ENCODE measurements at places on chromosomes 12 and 14.
A peak's percentile ranks its signal among the peaks of the same experiment; 100 is the strongest.

- no peak for DNase-seq
Measured at GRCh38 chr12:71504476-71504875, 64.9 kb downstream of the LGR5 start.

DNA sequence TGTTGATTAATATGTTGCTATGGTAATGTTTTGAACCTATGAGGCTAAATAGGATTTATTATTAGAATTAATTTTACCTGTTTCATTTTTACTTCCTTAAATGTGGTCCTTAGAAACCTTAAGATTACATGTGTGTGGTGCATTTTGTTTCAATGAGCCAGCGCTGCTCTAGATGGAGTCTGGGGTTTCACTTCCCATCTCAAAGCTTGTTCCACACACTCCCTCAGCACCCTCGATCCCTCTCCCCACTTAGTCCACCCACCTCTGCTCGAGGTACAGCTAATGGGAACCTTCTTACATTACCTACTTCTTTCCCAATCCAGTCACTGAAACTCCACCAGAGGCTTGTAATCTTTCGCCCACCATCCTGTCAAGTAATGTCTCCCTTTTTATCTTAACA, 205.2 kb downstream of the PAX9 start:
- DNase-seq = no peak

DNA sequence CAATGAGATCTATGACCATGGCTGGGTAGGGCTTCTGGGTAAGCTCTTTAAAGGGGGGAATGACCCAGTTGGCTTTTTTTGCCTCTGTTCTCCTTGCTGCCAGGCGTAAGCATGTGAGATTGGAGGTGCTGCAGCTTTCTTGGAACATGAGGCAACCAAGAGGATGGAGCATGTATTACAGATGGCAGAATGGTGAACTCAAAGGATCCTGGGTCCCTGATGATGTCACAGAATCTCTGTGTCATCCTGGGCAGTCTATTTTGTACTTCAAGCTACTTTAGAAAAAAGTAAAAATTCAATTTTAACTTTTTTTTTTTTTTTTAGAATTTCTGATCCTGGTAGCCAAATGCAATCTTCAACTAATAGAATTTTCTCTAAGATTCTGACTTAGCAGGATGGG, 8.0 kb downstream of the KRT82 start:
- DNase-seq = no peak

GRCh38 chr12:114684098-114684869, at the start of gene TBX3:
Gene TBX3, minus strand, starts transcription at chr12:114684175. Its CDS starts 975 bp downstream, at chr12:114683200.
- DNase-seq = peak; percentile 93

DNA sequence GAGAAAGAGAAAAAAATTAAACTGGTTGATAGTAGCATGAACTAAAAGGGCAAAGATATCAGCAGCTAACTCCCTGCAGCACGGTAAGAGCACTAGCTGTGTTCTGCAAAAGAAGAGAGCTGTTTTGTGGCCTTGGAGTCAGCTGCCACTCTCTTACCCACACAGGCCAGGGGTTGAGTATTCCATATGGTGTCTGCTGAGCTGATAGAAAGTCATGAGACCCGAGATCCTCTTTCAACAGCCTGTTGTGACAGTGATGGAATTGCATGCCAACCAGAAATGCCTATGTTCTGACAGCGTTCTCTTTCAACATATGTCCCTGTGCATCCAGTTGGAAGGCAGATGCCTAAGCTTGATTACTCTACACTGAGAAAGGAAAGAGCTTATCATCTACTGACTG, 39.9 kb downstream of the TMTC1 start:
- no peak for DNase-seq

GRCh38 chr14:20413744-20414082, 412 bp upstream of the TEP1 start:
- no peak for DNase-seq

GRCh38 chr14:22536853-22537338, 52.1 kb downstream of the DAD1 start:
- DNase-seq = peak; percentile 98

- DNase-seq = no peak
Measured at GRCh38 chr14:93332397-93332852, 411 bp downstream of the BTBD7 start.

GRCh38 chr14:24673534-24674203, 39.7 kb upstream of the GZMB start:
- no peak for DNase-seq

GRCh38 chr12:10160617-10161385, 11.1 kb downstream of the OLR1 start:
- no peak for DNase-seq

DNA sequence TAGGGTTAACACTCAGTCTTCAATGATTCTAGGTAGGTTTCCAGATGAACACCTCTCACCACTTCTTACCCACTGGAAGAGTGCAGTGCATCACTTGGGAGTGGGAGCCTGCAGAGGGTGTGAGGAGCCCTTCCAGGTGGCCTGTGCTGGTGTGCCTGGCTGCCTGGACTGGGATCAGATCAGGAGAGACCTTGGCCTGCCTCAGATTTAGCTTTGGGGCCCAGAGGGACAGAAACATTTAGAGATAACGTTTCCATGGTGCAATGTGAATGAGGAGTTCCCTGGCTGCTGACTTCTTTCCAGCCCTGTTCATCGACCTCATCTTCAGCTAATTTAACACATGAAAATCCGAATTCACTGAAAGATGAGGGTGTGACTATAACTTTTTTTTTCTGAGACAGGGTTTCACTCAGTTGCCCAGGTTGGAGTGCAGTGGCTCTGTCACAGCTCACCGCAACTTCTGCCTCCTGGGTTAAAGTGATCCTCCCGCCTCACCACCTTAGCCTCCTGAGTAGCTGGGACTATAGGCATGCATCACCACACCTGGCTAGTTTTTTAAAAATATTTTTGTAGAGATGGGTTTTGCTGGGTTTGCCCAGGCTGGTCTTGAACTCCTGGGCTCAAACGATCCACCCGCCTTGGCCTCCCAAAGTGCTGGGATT, 53.6 kb downstream of the SUSD6 start:
- DNase-seq = no peak

GRCh38 chr12:95231190-95231589, 13.6 kb downstream of the VEZT start:
- DNase-seq = no peak

DNA sequence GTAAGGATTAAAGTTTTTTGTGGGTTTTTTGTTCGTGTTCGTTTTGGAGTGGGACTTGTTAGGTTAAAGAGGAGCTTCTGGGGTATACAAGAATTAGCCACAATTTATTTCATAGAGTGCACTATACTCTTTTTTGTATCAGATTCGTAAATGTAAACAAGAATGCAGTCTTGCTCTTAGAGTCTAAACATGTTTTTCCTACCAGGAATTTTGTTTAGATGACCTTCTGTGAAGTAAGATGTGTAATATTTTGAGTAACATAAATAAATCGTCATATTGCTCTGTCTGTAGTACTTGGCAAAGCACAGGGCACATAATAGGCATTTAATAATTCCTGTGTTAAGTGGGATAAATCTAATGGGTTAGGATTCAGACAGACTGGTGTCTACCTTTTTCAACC, 9.6 kb downstream of the CNOT2 start:
- no peak for DNase-seq

DNA sequence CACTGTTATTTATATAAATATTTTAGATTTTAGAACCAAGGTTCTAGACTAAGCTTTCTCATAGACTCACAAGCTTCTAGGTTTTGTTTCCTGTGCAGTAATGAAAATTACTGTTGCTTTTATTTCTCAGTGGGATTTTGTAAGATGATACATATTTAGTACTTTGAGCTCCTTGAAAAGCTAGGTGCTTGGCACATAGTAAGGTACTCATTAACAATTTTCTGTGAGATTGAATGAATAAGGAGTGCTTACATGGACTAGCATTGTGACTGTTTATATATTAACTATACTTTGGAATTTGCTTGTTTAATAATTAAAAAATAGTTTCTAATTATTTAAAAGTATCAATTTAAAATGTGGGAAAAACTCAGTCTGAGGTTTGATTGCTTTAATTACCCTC, 85.7 kb downstream of the MIA2 start:
- no peak for DNase-seq

DNA sequence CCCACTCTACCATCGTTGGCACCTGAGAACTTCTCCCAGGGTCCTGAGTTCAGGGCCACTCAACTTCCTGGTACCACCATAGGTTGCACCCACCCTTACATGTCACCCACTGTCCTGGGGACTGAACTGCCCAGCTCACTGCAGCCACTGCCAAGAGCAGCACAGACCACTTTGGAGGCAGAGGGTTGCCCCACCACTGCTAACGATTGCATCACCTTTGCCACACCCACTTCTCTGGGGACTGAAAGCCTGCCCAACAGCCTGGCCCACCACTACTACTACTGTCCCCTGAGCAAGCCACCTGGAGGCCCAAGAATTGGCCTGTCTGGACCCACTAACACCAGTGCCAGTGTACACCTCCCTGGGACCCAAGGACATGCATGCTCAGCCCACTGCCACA, 27.6 kb downstream of the CACNA2D4 start:
- no peak for DNase-seq

DNA sequence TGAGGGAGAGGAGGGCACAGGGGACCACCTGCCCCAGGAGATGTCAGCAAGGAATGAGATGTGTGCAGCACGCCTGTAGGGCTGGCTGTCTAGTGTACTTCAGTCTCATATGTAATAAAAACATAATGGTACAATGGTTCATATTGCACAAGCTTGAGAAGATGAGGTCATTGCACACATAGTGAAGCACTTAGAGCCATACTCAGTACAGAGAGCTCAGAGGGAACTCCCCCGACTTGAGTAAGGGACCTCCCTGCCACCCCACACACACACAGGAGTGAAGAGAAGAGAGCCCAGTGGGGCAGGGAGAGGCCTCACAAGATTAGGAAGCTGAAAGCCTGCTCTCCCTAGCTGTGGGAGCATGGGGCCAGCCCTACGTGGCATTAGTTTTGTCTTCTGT, 61.5 kb downstream of the SLC6A12 start:
- DNase-seq = no peak

DNA sequence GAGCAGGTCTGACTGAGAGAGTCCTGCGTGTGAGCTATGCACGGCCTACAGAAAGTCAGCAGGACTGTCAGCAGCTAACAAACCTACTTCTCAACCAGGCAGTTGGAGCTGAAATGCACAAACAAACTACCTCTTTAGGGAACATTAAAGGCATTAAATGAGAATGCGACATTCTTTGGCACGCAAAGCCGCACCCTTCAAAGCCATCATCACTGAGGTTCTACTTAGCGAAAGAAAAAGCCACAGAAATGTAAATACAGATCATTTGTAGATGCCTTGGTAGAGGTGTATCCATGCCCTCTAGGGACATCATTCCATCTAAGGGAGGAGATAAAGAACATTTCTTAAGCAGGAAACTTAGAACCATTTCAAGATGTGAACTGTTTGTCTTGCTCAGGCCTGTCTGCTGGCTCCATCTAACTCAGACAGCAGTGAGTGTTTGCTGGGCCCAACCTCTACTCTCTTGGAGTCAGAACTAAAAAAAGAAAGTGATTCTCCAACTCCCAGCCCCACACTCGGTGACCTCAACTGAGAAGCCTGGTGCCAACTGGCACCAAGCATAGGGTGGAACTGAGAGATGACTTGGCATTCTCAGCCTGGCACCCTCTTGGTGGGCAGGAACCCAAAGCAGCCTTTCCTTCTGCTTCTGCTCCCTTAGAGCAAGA, 63.5 kb upstream of the MBIP start:
- no peak for DNase-seq

GRCh38 chr14:34300882-34301734, 160.9 kb downstream of the SPTSSA start:
- DNase-seq = peak; percentile 5

DNA sequence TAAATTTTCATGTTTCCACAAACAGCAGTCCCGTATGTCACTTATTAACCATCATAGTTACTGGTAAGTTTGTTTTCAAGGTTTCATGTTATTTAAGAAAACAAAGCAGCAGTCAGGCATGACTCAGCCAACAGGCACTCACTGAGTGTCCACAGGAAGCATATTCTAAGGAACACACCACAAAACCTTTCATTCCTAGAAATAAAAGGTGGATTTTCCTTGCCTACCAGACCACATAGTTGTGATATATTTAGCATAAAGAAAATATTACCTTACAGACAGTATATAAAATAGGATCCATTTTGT, 143.3 kb upstream of the AVPR1A start:
- peak; percentile 98 for DNase-seq

DNA sequence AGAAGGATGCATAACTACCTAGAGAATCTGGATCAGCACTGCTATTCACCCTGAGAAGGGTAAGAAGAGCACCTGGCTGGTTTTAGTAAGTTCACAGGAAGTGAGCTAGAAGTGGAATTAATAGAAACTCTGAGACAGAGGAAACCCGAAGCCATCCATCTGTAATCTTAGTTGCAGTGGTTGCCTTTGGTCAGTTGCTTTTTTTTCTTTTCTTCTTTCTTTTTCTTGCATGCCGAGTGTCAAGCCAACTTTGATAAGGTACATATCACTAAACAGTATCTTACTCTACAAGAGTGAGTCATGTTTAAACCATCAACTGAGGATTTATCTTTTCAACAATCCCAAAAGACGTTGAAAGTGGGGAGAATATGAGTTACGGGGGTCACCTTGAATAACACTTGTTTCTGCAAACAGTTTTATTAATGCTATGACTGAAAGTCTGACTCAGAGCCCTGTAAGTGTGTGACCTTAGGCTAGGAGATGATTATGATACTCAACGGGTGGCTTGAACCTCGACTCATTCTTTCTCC, 26.7 kb downstream of the C12orf75 start:
- no peak for DNase-seq

DNA sequence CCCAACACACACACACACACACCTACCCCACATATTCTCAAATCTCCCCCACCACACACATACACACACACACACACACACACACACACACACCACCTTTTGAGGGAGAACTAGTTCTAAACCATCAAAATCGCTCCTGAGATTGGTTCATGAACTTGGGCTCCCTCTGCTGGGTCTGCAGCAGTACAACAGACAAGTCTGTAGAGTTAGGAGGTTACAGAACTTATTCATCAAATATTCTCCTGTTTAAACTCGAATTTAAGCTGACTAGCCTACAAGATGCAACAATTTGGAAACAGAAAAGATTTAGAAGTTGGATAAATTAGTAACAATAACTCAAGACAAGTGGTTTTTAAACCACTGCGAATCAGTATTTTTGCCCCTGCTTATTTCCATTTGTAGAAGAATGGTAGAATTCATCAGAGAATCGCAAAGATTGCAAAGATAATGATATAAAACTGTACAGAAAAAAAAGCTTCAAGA, 136.4 kb upstream of the USP15 start:
- DNase-seq = peak; percentile 5

- peak; percentile 18 for DNase-seq
Measured at GRCh38 chr12:53844994-53845844, 93.4 kb upstream of the HOXC13 start.

GRCh38 chr12:98256830-98257229, 258.6 kb upstream of the TMPO start:
- DNase-seq = no peak

DNA sequence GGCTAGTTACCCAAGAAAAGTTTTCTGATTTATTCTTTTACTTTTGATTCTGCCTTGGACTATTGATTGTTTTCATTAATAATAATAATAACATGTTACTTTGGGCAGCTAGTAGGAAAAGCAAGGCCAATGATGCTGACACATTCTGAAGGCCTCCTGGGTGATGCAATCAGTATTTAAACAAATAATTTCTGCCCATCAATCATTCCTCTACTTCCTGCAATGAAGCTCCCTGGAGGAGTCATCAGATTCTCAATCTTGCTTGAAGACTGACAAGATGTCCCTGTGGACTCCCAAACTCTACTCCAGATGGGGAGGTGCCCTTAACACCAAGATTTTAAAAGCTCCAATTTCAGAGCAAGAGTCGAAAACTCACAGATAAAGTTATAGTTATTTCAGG, at the start of gene SPX:
SPX (plus strand) TSS at position 244 of the 400 bp plus-strand sequence. CDS start 177 bp downstream, outside the sequence.
- peak; percentile 9 for DNase-seq
